ENCODE measurements at places on chromosomes 7 and 10. TPM values are rescaled to one million over a fixed set of nuclear protein-coding genes. Genes with fewer than 3 reads are reported as not detected.

Gene SH2D4B
- not detected for total RNA-seq

Gene CALD1
- 118 TPM for total RNA-seq

Gene PPP1R3A
- 127 TPM for total RNA-seq

Gene LRMDA
- 23.1 TPM for total RNA-seq

Measured in left ventricle myocardium superior (tissue), 1 donor.